ENCODE measurements at places on chromosomes 5 and 9.

DNA sequence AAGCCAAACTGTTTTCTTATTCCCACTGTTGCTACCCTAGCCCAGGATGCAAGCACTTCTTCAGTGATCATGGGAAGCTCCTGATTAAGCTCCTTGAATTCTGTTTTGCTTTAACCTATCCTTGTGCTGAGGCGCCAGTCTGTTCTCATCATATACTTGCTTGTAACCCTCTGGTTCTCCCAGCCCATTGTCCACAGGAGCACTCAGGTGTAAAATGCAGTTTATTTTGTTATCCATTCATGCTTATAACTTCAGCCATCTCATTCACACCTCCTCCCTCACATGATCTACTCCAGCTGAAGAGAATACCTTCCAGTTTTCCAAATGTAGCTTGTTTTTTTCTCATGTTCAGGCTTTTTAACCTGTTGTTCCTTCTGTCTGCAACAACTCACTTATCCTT lies 402.1 kb upstream of the BRINP1 start:
- peak; percentile 23 for DNase-seq

DNA sequence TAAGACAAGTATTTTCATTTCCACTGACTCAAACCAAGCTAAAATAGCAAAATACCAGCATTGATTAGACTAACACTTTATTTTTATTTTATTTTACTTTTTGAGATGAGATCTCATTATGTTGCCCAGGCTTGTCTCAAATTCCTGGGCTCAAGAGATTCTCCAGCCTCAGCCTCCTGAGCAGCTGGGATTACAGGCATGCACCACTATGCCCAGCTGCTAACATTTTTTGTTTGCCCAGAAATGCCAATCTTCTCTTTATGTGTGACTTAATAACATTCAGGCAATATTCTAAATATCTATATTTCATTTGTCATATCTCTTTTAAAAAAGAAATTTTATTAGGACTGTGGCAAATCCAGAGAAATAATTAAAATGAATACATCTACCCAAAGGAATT lies 55.0 kb downstream of the OXCT1 start:
- DNase-seq: no peak

GRCh38 chr9:128551657-128552152 lies 682 bp upstream of the SPTAN1 start:
- DNase-seq: peak; percentile 2

DNA sequence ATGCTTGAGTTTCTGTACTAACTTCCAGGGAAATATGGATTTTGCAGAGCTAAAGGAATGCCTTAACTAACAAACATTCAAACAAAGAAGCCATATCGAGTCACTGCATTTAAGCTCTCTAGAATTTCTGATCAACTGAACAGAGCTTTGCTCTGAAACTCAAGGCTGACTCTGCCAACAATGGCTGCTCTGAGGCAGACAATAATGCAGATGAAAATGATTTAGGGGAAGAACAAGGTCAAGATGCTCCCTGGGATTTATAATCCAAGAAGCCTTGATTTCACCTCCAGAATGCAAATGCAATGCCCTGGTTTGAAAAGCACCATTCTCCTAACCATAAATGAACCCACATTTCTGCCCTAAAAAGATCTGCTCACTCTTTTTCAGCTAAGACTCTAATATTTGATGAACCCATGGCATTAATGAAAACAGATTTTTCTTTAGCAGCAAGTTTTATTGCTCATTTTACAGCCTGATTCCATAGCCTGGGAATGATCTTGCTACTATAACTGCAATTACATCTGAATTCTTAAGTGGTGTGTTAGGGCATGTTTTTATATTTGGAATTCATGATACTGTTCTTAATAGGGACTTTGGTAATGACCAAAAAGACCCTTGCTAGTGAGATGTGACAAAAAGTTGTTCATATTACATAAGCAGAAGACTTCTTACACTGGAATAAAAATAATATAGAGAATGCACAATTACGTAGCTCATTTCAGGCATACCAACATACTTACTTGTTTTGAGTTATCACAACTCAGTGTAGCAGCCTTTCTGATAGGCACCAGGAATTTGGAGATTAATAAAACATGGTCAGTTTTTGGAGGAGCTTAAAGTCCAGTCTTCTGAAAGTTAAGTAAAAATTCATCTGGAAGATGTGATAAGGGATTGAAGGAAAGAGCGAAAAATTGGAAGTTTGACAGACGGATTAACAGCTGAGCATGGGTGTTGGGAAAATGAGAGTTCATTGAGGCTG lies 169.4 kb downstream of the TRPM3 start:
- no peak for DNase-seq

- DNase-seq: peak; percentile 61
Observed at GRCh38 chr5:98827161-98827560, 53.7 kb downstream of the RGMB start.
